ENCODE measurements at places on chromosomes 1 and 21. TPM values are rescaled to one million over a fixed set of nuclear protein-coding genes. Genes with fewer than 3 reads are reported as not detected.

The BMP8A gene
- 0.17 TPM for total RNA-seq

The KRTAP7-1 gene
- not detected for total RNA-seq

The SLAMF9 gene
- 0.45 TPM for total RNA-seq

The PRRX1 gene
- total RNA-seq = not detected

The LCK gene
- total RNA-seq = not detected

The LRP8 gene
- total RNA-seq = 45.8 TPM

The ELF3 gene
- 206 TPM for total RNA-seq

The KCNC4 gene
- total RNA-seq = 2.4 TPM

The OR2T29 gene
- not detected for total RNA-seq

The ADORA1 gene
- total RNA-seq = 1.0 TPM

The SLC30A10 gene
- not detected for total RNA-seq

The KMO gene
- 1.7 TPM for total RNA-seq

The NBPF9 gene
- 15.7 TPM for total RNA-seq

The GLIS1 gene
- not detected for total RNA-seq

The KIF17 gene
- 1.4 TPM for total RNA-seq

The HTR6 gene
- total RNA-seq = 0.18 TPM

The ZMYND12 gene
- total RNA-seq = 0.23 TPM

The TRABD2B gene
- 2.1 TPM for total RNA-seq

The C1orf185 gene
- not detected for total RNA-seq

The DPT gene
- total RNA-seq = not detected

The TMCC2 gene
- total RNA-seq = 1.7 TPM

All from A549 treated with ZK216348 at 1 μM for 4 hours (cell line).